GM13976 (cell line): ENCODE measurements at places on chromosomes 16 and 17.

DNA sequence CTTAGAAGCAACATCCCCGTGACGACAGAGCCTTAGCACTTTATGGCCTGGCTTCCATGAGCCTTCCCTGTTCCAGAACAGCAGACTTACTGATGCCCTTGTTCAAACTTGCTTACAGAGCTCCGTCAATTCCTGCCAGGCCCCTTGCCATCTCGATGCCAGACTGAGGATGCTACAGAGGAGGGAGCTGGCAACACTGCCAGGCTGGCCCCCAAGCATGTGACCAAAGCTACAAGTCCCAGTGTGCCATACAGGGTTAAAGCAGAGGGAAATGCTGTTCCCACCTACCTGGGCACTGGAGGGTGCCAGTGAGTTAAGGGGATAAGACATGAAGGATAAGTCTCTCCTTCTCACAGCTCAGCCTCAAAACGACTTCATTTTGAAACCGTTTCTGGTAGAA is 33.5 kb upstream of the SREBF1 start:
- DNase-seq = no peak

DNA sequence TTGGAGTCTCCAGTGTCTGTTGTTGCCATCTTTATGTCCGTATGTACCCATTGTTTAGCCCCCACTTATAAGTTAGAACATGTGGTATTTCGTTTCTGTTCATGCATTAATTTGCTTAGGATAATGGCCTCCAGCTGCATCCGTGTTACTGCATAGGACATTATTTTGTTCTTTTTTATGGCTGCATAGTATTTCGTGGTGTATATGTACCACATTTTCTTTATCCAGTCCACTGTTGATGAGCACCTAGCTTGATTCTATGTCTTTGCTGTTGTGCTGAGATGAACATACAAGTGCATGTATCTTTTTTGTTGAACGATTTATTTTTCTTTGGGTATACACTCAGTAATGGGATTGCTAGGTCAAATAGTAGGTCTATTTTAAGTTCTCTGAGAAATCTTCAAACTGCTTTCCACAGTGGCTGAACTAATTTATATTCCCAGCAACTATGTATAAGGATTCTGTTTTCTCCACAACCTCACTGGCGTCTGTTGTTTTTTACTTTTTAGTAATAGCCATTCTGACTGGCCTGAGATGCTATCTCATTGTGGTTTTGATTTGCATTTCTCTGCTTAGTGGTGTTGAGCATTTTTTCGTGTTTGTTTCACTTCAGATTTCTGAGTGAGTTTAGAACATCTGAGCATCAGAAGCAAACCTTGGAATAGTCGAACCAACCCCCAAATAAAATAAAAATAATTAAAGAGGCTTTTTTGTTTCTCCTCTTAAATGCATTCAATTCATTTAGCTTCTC is 304.7 kb downstream of the ZFHX3 start:
- no peak for DNase-seq

GRCh38 chr17:33583518-33584417 is 290.7 kb upstream of the ASIC2 start:
- no peak for DNase-seq

- no peak for DNase-seq
Observed at GRCh38 chr16:83205896-83206295, 579.1 kb downstream of the CDH13 start.

- no peak for DNase-seq
Observed at GRCh38 chr17:62680541-62681052, 53.1 kb downstream of the MRC2 start.

DNA sequence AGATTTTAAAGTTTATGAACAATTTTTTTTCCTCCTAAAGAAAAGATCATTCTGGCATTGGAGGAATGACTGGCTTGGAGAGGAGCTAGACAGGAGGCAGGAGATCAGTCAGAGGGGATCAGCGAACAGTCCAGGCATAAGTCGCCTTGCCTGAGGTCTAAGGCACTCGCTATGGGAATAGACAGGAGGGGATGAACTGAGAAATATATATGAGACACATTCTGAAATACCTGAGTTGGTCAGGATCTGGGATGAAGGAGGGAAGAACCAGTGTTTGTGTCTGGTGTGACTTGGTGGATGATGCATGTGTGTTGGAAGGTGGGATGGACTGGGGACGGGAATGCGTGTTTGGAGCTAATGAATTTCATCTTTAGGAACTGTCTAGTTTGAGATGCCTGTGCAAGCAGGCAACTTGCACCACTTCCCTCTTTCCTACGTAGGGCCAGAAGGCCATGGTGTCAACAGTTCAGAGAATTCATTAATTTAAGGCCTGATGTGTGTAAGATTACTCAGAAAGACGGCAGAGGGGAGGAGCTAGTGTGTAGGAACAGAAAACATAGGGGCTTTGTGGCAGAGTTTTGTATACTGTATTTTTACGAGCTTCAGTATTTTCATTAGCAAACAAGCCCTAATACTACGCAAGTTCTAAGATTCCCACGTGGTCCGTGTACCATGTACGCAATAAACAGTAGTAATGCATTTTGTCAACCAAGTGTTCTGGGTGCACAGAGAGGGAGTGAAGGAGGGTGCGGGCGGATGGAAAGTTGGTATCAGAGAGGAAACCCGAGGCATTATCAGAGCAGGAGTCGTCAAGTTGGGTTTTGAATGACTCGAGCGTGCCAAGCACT is 825 bp downstream of the HEATR6 start:
- DNase-seq = peak; percentile 36

DNA sequence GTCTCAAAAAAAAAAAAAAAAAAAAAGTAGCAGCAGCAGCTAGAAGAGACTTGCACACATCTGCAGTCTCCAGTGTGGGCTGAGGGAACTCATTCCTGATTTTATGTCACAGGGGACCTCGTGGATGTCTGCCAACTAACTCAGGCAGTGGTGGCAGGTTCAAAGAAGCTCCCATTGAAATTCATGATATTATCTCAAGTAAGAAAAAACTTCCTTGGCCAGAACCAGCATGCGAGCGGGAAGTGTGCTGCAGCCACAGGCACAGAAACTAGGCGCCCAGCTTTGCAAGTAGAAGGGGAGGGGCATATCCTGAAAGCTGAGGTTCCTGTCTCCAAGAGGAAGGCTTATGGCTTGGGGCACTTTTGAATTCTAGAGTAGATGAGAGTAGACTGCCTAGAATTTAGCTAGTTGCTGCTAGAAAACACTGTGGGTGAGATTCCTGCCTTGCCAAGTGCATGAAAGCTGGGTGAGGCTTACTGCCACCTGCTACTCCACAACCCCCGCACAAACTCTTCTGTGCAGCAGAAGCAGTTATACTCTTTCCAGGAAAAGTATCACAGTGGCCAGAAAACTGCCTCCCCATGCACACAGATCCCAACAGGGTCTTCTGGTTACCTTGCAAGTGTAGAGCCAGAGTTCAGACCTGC is 603.8 kb upstream of the CA10 start:
- no peak for DNase-seq

DNA sequence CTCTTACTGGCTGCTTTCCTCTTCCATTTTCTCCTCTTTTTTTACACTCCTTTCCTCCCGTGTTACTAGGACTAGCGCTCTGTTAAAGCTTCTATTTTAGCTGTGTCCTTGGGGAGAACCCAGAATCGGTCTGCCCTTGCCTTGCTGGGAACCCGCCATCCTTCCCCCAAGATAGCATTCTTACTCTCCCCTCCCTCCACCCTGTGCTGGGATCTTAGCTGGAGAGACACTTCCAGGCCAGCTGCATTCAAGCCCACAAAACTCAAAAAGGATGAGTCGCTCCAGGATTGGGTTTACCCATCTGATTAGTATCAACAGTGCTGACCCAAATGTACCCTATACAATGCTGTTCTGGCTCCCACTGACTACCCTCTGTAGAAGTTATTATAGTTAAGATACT is 200.5 kb upstream of the ASIC2 start:
- DNase-seq = no peak
